ENCODE measurements at places on chromosomes 3 and 15.

GRCh38 chr3:127758013-127758412 lies 64.3 kb downstream of the MGLL start:
- no peak for DNase-seq

GRCh38 chr3:73474619-73475018 lies 150.1 kb downstream of the PDZRN3 start:
- no peak for DNase-seq

DNA sequence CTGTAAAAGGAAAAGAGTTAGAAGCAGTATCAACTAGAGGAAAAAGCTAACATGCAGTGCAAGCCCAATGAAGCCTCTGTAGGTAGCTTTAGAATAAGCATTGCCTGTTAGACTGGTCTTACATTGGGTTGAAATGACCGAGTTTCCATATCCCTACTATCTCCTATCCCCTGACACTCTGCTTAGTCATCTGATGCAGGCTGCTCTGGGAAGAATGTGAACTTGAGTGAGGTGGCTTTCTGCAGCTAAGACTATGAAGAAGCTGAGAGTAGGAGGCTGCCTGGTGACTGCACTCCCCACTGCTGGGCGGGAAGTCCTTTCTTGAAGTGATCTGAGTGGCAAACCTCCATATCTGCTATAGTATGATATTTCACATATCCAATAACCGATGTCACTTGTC lies 64.7 kb downstream of the OXSM start:
- no peak for DNase-seq

- no peak for DNase-seq
Observed at GRCh38 chr3:178084938-178085816, 451.1 kb upstream of the KCNMB2 start.

DNA sequence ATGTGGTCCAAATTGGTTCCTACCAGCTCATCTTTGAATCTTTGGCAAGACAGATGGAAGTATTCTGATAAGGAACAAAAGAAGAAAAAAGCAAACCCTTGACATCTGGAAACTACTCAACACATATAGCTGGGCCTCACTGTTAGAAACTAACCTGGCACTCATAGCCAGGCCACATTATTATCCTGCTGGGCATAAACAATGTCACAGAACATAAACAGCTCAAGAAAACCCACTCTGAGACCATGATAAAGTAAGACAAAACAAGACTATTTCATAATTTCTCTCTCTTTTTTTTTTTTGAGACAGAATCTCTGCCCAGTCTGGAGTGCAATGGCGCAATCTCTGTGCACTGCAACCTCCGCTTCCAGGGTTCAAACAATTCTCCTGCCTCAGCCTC lies 1093.2 kb downstream of the FHIT start:
- DNase-seq = no peak

DNA sequence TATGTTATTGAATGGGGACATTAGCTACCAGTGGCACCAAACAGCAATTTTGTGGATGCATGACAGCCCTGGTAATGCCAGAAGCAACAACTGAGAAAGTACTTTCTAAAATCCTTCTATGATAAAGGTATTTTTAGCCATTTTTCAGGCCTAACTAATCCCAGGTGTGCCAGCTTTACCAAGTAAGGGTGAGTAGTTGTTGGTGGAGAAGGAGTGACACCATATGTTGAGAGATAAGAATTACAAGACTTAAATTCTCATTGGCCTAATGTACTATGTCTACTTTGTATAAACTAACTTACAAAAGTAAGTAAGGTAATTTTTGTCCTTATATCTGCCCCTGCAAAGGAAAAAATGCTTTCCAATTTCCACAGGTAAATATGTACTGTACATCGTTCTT lies 4.1 kb upstream of the COX17 start:
- no peak for DNase-seq

- no peak for DNase-seq
Observed at GRCh38 chr3:193396451-193397244, 18.1 kb upstream of the ATP13A5 start.

GRCh38 chr3:147304756-147305155 lies 101.6 kb downstream of the ZIC4 start:
- no peak for DNase-seq

GRCh38 chr3:32992310-32992686 lies 40.9 kb downstream of the CCR4 start:
- no peak for DNase-seq

- no peak for DNase-seq
Observed at GRCh38 chr15:53658255-53658654, 101.2 kb downstream of the WDR72 start.

- no peak for DNase-seq
Observed at GRCh38 chr3:125212509-125213363, at the start of gene SLC12A8. SLC12A8 (minus strand) TSS chr3:125212748; CDS start chr3:125211349, 1,399 bp downstream.

DNA sequence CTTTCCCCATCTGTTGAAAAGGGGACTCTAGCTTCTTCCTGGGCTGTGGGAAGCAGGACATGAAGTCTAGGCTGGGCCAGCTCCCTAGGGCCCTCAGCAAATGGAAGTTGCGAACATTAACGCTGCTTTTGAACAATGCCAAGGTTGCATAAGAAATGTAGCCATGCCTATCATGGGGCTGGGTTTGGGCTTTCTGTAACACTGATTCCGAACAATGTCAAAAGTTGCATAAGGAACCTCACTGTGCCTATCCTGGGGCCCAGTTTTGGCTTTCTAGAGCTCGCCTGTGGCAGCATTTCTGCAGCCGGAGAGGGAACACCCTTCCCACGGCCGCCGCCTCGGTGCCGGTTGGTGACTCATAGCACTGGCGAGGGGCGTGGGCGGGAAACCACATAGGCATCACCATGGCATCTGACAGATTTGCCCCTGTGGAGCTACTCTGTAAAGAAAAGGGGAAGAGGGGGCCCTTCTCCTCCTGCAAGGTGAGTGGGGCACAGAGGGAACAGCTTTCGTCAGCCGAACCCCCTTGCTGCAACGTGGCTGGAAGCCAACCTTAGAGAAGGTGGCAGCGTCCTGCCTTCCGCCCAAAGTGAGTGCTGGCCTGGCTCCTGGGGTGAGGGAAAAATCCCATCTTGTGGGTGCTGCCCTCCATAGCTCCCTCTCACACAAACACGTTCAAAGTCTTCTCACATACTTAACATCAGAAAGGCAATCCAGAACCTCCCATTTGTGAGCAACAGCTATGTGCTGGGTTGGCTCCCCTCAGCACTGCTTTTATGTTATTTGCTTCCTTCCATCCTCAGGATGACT lies 46.6 kb upstream of the ATP2B2 start:
- DNase-seq = peak; percentile 56
